ENCODE measurements at places on chromosomes 4 and X. TPM values are rescaled to one million over a fixed set of nuclear protein-coding genes. Genes with fewer than 3 reads are reported as not detected.

GRCh38 chrX:153304988-153305736 lies 16.4 kb downstream of the PNMA6F start:
- no peaks in the 10 kb centered on the region for H3K27me3 ChIP-seq
- DNase-seq: no peak
- H3K27ac ChIP-seq: no peak overlapping the region
- no peaks in the 10 kb centered on the region for H3K4me1 ChIP-seq
- no peaks in the 10 kb centered on the region for H3K36me3 ChIP-seq

BMX gene
- 2.8 TPM for total RNA-seq

DNA sequence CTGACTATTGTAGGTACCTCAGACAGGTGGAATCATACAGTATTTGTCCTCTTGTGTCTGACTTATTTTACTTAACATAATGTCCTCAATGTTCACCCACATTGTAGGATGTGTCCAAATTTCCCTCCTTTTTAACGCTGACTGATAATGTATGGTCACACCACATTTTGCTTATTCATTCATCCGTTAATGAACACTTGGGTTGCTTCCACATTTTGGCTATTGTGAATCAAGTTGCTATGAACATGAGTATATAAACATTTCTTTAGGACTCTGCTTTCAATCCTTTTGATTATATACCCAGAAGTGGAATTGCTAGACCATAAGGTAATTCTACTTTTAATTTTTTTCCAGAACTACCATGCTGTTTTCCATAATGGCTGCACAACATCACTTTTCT lies 87.0 kb upstream of the NDP start:
- no peaks in the 10 kb centered on the region for H3K36me3 ChIP-seq
- no peak overlapping the region for H3K27ac ChIP-seq
- no peak for DNase-seq
- H3K27me3 ChIP-seq: no peaks in the 10 kb centered on the region
- H3K4me3 ChIP-seq: no peak overlapping the region

DNA sequence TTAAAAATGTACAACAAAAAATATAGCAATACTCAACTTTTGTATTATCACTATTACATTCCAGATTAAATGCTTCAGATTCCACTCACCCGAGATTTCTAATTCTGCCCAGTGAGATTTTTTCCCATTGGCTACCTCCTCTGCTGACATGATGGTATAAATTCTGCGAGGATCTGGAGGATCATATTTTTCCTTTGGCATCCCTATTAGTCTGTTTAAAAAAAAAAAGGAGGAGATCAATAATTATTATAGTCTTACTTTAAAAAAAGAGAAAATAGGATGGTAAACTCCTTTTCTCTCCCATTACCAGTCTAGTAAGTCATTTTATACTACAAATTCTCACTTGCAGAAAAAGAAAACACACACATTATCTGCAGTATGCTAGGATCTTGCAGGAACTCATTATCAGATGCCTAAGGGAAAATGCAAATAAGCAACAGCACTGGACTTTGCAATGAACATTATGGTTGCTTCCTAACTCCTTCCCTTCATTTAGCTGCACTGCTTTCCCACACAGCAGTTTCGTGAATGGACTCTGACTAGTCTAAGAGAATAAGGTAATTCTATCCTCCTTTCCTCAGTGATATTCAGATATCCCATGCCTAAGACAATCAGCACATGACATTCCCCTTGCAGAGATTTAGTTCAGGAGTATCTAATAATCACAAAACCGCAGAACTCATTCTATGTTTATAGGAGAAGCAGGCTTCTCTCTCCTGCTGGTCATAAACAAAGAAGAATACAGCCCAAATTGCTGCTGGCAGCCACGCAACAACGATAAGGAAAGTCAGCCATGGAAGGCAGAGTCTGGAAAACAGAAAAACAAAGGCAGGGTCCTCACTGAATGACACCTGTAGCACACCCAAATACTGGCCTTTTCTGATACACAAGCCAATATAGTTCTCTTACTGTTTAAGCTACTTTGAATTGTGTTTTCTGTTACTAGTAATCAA lies 42.7 kb downstream of the CNOT6L start:
- H3K36me3 ChIP-seq: no peaks in the 10 kb centered on the region
- no peak for DNase-seq
- no peak overlapping the region for H3K27ac ChIP-seq
- H3K4me3 ChIP-seq: no peak overlapping the region
- no peaks in the 10 kb centered on the region for H3K27me3 ChIP-seq

DNA sequence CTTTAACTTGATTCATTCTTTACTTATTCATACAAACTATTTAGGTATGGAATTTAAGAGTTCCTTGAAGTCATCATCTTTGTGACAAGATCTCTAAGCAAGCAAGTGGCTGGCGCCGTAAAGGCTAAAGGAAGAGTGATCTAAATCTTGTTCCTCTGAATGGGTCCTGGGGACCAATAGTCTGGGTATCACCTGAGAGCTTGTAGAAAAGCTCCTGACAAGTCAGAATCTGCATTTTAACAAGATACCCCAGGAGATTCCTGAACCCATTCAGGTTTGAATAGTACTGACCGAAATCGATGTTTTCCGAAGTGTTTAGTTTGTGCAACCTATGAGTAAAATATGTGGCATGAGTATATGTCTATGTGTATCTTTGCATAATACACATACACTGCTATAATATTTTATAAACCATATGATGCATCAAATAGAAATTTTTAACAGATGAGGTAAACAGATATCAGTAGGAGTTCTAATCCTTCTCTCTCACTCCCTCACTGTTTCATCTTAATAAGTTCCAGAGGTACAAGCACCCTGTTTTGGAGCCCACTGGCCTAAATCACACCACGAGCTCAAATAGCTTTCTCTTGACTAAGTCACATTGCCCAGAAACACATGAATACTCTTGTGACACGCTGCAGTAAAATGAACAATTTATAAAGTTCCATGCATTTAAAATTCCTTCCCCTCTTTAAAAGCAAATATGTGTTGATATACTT lies 170.0 kb downstream of the RELL1 start:
- DNase-seq: no peak
- H3K27me3 ChIP-seq: no peaks in the 10 kb centered on the region
- H3K27ac ChIP-seq: no peak overlapping the region
- no peak overlapping the region for H3K4me3 ChIP-seq
- H3K4me1 ChIP-seq: no peaks in the 10 kb centered on the region

ARMCX5 gene
- 7.5 TPM for total RNA-seq

DNA sequence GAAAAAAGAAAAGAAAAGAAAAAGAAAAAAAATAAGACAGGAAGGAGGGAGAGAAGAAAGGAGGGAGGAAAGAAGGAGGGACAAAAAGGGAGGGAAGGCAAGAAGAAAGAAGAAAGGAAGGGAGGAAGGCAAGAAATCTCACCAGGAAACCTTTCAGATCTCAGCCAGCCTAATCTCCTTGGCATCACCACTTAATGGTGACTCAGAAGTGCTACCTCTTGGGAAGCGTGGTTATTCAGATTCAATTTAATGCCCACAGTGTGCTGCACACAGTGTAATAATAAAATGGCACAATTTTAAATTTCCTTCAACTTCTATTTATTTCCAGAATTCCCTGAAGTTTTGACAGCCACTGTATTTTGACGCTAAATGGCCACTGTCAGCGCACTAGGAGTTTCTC lies 50.3 kb downstream of the DKK2 start:
- no peaks in the 10 kb centered on the region for H3K36me3 ChIP-seq
- H3K4me3 ChIP-seq: no peak overlapping the region
- H3K27ac ChIP-seq: no peak overlapping the region
- H3K27me3 ChIP-seq: no peaks in the 10 kb centered on the region
- no peak for DNase-seq

GRCh38 chr4:122884499-122884898 lies 37.9 kb downstream of the NUDT6 start:
- H3K4me1 ChIP-seq: no peaks in the 10 kb centered on the region
- no peaks in the 10 kb centered on the region for H3K36me3 ChIP-seq
- no peak for DNase-seq

GRCh38 chrX:55874807-55875206 lies 157.3 kb downstream of the RRAGB start:
- H3K27me3 ChIP-seq: no peaks in the 10 kb centered on the region
- no peak overlapping the region for H3K4me3 ChIP-seq
- H3K4me1 ChIP-seq: no peaks in the 10 kb centered on the region
- H3K27ac ChIP-seq: no peak overlapping the region

- H3K36me3 ChIP-seq: no peaks in the 10 kb centered on the region
- peaks cover 6% of the 10 kb centered on the region for H3K4me1 ChIP-seq
- H3K27me3 ChIP-seq: no peaks in the 10 kb centered on the region
- DNase-seq: no peak
These were observed 223.0 kb upstream of the PSAPL1 start for GRCh38 chr4:7657545-7658297.

BANK1 gene
- not detected for total RNA-seq

XAGE1A gene
- not detected for total RNA-seq

DNA sequence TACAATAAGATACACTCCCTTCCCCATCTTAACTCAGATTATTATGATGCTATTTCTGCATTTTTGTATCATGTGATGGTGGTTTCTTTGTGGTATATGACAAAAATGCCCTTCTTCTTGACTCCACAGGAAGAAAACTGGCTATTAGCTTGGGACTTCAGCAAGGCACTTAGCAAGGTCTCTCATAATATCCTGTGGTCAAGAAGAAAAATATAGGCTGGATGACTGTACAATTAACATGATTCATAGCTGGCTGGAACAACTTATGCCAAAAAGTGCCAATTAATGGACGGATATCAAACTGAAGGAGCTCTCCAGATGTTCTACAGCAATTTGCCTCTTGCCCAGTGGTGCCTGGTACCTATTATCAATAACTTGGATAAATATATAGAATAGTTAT lies 2.3 kb upstream of the MID1IP1 start:
- no peaks in the 10 kb centered on the region for H3K36me3 ChIP-seq
- H3K27ac ChIP-seq: no peak overlapping the region
- H3K27me3 ChIP-seq: no peaks in the 10 kb centered on the region

PAK3 gene
- total RNA-seq: 0.81 TPM

UGT2B15 gene
- not detected for total RNA-seq

DCTD gene
- total RNA-seq: 33.3 TPM

PQBP1 gene
- total RNA-seq: 49.7 TPM

GRCh38 chr4:95417531-95417930 lies 131.2 kb downstream of the UNC5C start:
- H3K4me3 ChIP-seq: no peak overlapping the region
- no peaks in the 10 kb centered on the region for H3K4me1 ChIP-seq
- H3K27ac ChIP-seq: no peak overlapping the region
- no peak for DNase-seq

GRCh38 chrX:112545051-112545450 lies 134.7 kb downstream of the LHFPL1 start:
- H3K27me3 ChIP-seq: no peaks in the 10 kb centered on the region
- H3K27ac ChIP-seq: no peak overlapping the region

- H3K36me3 ChIP-seq: no peaks in the 10 kb centered on the region
- no peak overlapping the region for H3K4me3 ChIP-seq
- H3K27me3 ChIP-seq: no peaks in the 10 kb centered on the region
These were observed 202.1 kb downstream of the GPC3 start for GRCh38 chrX:133783274-133783673.

DNA sequence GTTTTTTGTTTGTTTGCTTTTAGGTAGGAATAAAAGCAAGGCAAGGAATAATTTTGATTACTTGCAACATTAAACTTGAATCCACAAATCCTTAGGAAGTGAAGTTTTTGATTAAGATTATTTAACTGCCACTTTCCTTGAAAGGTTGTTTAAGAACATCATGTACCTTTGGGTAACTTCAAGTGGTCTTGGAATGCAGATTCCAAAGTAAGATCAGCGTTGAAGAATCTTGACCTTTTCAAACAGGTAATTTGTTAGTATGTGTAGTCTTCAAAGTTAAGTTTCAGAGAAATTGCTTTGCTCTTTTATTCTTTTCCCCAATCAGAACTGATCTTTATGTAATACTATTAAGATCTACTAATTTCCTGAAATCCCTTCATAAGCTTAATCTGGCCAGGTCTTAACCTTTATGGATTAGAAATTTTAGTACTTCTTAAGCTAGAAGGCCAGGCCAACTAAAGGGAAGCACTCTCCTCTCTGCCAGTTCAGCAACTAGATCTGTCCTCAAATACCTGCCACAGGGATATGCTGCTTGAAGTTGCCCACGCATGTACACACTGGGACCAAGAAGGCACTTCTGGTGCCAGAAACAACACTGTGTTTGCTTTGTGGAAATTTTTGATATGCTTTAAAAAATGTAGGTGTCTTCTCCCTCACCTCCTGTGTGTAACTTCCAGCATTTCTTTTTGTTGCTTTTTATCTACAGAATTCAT lies 7.4 kb downstream of the NPNT start:
- no peaks in the 10 kb centered on the region for H3K27me3 ChIP-seq
- no peaks in the 10 kb centered on the region for H3K4me1 ChIP-seq
- H3K4me3 ChIP-seq: no peak overlapping the region
- H3K27ac ChIP-seq: no peak overlapping the region
- no peak for DNase-seq
- H3K36me3 ChIP-seq: no peaks in the 10 kb centered on the region

DNA sequence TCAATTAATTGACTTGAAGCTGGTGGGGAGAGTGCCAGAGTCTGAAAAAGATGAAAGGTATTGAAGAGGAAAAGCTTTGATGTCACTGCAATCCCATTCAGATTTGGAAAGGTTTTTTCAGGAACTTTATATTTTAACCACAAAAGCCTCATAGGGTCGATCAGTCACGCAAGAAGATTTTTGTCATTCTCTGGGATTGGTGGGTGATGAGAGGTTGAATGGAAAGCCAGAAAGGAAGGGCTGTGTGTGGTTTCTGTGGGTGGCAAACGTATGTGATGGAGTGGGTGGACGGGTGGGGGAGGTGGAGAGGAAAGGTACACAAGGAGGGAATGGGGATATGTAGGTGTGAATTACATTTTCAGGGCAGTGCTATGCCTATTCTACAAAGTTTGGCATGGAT lies 173.8 kb upstream of the SCML1 start:
- no peaks in the 10 kb centered on the region for H3K4me1 ChIP-seq
- no peaks in the 10 kb centered on the region for H3K36me3 ChIP-seq
- no peak overlapping the region for H3K27ac ChIP-seq
- H3K4me3 ChIP-seq: no peak overlapping the region

Data from heart left ventricle (tissue), 16 donors.